ENCODE measurements at places on chromosomes 16 and 17.

GRCh38 chr17:31467502-31468256 lies 76.2 kb downstream of the RAB11FIP4 start:
- DNase-seq, result no peak

DNA sequence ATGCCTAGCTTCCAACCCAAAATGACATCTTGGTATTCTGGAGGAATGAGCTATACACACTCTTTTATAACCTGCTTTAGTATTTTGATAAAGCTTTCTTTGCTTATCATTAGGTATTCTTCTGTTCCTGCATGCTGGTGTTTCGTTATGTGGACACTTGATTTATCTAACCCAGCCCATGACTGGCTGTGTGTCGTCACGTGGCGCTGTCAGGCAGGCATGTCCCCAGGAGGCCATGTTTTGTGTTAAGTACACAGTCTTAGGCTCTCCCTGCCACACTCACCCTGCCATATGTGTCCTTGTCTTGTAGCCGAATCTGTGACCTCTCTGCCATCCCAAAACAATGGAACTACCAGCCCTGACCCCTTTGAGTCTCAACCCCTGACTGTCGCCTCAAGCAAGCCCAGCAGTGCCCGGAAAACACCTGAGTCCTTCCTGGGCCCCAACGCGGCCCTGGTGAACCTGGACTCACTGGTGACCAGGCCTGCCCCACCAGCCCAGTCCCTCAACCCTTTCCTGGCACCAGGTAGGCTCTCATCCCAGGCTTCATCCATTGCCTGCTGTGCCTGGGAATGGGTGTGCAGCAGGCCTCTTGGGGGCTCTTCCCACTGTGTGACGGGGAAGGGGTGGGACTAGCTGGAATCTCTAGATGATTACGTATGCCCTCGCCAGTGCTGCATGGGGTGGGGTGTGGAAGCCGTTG lies 30.8 kb downstream of the B9D1 start:
- peak; percentile 57 for DNase-seq

DNA sequence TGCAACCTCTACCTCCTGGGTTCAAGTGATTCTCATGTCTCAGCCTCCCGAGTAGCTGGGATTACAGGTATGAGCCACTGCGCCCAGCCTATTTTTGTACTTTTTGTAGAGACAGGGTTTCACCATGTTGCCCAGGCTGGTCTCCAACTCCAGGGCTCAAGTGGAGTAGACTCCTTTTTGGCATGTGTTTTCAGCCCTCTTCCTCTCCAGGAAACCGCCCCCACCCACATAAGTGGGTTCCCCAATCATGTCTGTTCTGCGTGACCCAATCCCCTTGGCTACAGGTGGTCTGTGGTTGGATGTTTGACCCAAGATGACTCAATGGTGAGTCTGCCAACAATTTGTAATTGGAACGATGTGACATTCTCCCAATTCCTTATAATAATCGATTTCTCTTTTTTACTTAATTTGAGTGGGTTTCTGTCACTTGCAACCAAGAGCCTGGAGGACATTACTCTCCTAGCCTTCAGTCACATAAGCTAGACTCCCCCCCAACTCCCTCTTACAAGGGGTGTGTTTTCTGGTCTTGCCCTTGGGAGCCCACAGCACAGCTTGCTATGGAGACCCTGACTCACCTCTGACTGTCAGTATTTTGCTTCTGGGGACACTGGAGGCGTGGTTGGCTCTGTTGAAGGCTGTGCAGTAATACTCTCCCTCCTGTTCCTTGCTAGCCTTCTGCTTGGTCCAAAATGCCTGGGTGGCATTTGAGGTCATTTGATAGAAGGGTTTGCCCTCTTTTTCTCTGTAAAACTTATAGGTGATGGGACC lies 34.9 kb downstream of the PECAM1 start:
- DNase-seq, result no peak

DNA sequence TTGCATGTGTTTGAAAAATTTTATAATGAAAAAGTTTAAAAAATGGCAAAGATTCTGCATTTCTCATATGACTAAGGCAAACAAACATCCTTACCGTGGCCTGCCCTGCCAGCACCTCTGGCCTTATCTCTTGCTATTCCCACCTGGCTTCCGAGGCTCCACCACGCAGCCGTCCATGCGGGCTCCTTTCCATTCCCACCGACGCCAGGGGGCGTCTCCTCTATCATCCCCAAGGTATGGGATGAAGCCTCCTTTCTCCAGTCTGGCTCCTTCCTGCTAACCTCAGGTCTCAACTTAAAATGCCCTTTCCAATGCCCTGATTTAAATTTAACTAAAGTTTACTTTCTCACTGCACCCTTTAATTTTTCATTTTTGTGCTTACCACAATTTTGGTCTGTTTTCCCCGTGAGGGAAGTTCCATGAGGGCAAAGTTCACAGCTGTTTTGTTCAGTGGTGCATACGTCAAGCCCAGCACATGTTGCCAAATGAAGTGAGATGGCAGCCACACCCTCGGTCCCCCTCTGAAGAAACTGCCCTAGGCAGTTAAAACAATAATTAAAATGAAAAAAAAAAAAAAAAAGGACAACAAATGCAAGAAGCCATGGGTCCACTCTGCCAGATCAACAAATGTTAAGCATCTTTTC lies 13.3 kb upstream of the SDK2 start:
- DNase-seq, result no peak

- no peak for DNase-seq
Observed at GRCh38 chr17:71501711-71502110, 619.1 kb upstream of the SOX9 start.
